Stimulated activated CD4-positive, alpha-beta T cell treated with anti-CD3 and anti-CD28 coated beads, TNF-alpha, amount 100 ng/mL, for 4 hours (primary cell): ENCODE measurements at places on chromosomes 16 and 17.

- DNase-seq: no peak
These were observed 26.6 kb downstream of the JPH3 start for GRCh38 chr16:87628940-87629339.

DNA sequence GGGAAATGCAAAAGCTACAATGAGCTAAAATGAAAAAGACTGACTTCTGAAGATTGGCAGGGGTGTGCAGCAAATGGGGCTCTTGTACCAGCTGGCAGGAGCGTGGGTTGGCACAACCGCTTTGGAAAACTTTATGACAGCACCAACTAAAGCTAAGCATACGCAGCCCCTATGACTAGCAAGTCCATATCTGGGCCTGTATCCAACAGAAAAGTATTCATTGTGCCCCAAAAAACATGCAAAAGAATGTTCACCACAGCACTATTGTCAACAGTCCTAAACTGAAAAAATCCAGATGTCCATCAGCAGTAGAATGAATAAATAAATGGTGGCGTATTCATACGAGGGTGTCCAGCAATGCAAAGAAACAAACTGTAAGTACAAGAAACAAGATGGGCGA, 22.6 kb upstream of the ITGA3 start:
- no peak for DNase-seq

- DNase-seq: no peak
These were observed 89.3 kb upstream of the PLEKHM1 start for GRCh38 chr17:45579529-45580495.

DNA sequence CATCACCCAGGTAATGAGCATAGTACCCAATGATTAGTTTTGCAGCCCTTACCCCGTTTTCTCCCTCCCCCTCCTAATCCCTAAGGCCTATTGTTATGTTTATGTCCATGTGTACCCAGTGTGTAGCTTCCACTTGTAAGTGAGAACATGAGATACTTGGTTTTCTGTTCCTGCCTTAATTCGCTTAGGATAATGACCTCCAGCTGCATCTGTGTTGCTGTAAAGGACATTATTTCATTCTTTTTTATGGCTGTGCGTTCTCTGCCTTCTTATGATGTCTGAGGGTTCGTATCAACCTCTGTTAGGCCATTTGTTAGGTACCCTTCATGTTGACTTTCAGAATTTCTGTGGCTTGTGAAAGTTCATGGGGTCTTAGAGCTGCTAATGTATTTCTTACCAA, 31.0 kb downstream of the CTCF start:
- DNase-seq: no peak

- no peak for DNase-seq
These were observed 10.3 kb downstream of the MRPL27 start for GRCh38 chr17:50362661-50363060.

DNA sequence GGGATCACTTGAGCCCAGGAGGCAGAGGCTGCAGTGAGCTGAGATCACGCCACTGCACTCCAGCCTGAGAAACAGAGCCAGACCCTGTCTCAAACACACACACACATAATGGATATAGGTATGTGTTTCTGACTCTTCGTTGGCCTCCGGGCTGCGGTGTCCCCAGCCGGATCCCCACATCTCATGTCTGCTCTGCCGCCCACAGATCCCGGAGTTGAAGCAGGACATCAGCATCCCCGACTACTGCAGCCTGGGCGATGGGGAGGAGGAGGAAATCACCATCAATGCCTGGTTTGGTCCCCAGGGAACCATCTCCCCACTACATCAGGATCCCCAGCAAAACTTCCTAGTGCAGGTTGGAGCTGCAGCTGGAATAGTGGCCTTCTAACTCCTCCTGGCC, 15.4 kb downstream of the KDM8 start:
- no peak for DNase-seq

DNA sequence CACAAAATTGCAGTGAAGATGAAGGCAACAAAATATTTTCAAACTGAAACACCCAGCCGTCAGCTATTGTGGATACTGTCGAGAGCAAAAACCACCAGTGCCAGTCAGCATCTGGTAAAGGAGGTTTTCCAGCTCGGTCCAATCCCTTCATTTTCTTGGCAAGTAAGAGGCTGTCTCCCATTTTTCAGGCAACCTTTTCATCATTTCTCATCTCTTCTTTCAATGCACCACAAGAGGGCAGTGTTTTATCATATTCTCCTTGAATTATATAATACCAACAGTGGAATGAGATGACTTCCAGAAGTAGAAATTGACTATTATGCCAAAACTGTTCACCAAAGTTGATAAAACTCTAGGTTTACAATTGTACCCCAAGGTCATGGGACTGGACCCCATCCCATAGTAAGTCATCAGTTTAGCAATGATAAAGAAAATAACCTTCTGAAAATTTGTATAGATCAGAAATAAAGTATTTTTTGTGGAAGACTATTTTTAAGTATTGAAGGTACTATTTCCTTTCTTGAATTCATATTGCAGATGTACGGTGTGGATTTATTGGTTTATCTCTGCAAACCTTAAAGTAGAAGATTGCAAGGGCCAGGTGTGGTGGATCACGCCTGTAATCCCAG, 16.8 kb downstream of the NQO1 start:
- no peak for DNase-seq

GRCh38 chr17:53454337-53454736, 368.4 kb upstream of the KIF2B start:
- DNase-seq: no peak

DNA sequence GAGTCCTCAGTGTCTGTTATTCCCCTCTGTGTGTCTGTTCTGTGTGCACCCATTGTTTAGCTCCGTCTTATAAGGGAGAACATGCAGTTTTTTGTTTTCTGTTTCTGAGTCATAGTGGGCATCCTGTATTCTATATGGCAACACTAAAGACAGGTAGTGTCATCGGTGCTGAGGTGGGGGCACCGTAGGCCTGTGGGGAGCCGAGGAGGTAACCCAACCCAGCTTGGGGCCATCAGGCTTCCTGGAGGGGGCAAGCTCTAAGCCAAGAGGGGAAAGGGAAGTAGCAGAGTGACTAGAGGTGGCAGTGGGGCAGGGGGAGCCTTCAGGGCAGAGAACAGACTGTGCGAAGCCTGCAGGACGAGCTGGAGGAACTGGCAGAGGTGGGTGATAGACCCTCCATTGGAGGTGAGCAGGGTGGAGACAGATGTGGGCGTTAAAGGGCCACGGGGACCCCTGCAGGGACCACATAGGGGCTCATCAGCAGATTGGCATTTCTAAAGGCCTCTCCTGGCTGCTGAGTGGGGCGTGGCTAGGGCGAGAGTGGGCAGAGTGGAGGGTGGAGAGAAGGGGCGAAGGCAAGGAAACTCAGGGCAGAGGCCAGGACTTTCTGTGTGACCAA, 36.5 kb downstream of the CPNE2 start:
- DNase-seq: no peak

DNA sequence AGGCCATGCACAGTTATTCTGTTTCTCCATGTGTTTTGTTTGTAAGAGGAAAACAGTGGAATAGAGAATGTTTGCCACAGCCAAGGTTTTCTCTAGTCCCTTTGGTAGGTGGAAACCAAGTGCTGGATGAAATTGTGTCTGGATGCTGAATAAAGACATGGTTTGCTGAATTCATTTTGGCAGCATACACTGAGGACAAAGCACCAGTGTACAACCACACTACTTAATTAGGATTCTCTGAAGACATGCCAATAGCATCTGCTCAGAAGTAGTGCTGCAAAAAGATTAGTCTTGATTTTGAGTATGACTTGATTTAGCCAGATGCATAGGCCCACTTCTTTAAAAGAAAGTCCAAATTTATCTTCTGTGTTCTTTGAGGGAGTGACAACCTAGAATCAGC, 230.5 kb upstream of the CACNG5 start:
- no peak for DNase-seq

DNA sequence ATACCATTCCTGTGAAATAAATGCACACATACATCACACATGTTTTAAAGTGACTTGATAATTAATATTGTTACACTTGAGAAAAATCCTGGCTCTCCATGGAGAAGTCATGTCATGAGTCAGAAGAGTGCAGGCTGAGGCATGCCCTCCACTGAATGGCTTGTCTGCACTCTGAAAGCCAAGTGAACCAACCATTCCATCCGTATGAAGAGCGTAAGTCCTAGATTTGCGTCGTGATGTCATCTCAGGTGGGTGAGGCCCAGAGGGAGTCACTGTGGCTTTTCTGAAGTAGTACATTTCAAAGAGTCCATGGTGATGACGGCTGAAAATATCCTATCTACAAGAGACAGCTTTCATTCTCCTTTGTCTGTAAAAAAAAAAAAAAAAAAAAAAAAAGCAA, 83.5 kb upstream of the IRX5 start:
- no peak for DNase-seq

- no peak for DNase-seq
These were observed 57.2 kb downstream of the SDK2 start for GRCh38 chr17:73586921-73587602.

DNA sequence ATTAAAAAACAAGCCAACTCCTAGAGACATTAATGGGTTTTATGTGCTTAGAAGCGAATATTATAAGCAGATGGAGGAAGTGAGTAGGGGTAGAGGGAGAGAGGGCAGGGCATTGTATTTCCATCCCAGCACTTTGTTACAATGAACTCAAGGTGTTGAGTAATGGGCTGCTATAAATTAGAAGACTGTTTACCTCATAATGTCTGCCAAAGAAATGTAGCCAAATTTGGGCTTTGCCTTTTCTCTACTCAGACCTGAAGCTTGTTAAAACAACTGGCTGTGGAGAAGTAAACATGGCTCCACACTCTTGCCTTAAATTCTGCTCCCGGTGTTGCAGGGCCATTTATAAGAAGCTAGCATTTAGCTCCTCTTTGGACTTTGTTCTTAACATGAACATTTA, 134.7 kb downstream of the PMP22 start:
- no peak for DNase-seq

- DNase-seq: no peak
These were observed 21.4 kb downstream of the PIEZO1 start for GRCh38 chr16:88763502-88764053.

GRCh38 chr17:4901648-4902344, 1.1 kb downstream of the CHRNE start:
- DNase-seq: no peak

- no peak for DNase-seq
These were observed 18.2 kb upstream of the CBFA2T3 start for GRCh38 chr16:88995194-88995593.

DNA sequence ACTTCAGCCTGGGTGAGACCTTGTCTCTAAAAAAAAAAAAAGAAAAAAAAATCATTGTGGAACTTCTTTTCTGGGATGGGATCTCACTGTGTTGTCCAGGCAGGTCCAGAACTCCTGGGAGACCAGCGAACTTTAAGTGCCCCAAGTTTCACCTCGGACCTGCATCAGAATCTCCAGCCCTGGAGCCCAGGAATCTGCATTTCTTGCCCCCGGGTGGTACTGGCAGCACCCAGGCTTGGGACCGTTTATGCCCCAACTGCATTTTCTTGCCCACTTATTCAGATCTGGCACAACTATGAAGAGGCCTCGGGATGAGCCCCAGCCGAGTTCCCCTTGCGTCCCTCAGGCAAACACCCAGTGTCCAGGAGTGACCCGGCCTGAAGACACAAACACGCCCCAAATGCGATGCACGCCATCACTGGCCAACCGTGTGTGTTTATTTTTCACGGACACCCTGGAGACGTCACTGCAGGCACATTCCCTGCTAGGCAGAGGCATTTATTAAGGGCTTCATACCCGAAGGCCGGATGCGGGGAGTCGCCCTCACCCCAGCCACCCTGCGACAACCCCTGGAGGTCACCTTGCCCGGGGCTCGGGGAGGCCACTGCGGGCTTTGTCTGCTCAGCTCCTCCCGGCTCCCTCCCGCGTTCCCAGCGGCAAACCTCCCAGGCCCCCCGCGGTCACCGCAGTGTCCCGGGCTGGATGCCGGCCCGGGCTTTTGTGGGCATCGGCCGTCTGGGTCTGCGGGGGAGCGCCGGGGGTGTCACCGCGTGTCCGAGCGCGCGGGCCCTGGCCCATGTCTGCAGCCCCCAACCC, 684 bp upstream of the SPIRE2 start:
- no peak for DNase-seq

GRCh38 chr16:4206680-4207079, 35.2 kb downstream of the SRL start:
- no peak for DNase-seq

GRCh38 chr16:13109171-13109570, 207.8 kb downstream of the SHISA9 start:
- DNase-seq: no peak

- no peak for DNase-seq
These were observed 7.8 kb downstream of the GGA2 start for GRCh38 chr16:23502466-23502865.

DNA sequence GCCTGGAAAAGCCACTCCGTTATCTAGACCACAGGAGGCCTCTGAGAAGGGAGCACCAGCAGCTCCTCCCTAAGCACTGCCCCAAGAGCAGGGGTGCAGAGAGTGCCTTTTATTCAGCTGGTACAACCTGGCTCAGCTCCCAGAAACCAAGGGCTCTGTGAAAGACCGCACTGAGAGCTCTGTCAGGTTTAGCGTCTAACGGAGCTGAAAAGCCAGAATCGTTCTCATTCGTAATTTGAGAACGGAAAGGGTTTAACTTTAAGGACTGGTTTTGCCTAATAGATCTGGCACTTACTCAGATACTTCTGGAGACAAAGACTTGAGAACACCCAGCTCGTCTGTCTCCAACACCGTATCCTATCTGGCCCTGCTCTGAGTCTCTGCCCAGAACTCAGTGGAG, 13.5 kb downstream of the MPG start:
- no peak for DNase-seq

GRCh38 chr17:80763293-80763867, 218.7 kb downstream of the RPTOR start:
- DNase-seq: no peak

DNA sequence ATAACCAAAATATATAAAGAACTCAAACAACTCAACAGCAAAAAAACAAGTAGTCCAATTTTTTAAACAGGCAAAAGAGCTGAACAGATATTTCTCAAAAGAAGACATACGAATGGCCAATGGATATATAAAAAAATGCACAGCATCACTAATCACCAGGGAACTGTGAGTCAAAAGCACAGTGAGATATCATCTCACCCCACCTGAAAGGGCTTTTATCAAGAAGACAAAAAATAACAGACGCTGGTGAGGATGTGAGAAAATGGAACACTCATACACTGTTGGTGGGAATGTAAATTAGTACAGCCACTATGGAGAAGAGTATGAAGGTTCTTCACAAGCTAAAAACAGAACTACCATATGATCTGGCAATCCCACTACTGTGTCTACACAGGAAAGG, 7.4 kb downstream of the XYLT1 start:
- DNase-seq: no peak

DNA sequence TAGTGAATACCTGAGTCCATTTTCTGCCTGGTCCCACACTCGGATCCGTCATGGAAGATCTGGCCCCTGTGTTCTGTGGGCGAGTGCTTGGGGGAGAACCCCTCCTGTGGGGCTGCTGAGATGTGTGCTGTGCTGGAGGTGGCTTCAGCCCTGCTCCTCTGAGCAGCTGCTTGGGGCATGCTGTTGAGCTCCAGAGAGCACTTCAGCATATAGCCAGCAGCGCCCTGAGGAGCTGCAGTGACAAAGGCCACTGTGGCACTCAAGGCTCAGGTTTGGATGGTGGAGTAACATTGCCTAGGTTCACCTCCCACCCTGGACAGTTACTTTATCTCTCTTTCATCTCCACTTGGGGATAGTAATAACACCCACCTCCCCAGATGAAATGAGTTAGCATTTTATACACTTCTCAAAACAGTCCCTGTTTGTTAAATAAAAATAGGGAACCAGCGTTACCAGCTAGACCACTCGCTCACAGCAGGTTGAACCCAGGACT, 75.3 kb downstream of the KSR1 start:
- DNase-seq: no peak
